ENCODE measurements at places on chromosomes 5 and 9.

GRCh38 chr5:170306381-170306831 is 8.8 kb upstream of the LCP2 start:
- DNase-seq: no peak

- no peak for DNase-seq
Observed at GRCh38 chr9:99169982-99170761, 51.6 kb downstream of the ALG2 start.

- no peak for DNase-seq
Observed at GRCh38 chr9:109264877-109265587, 55.8 kb downstream of the EPB41L4B start.

DNA sequence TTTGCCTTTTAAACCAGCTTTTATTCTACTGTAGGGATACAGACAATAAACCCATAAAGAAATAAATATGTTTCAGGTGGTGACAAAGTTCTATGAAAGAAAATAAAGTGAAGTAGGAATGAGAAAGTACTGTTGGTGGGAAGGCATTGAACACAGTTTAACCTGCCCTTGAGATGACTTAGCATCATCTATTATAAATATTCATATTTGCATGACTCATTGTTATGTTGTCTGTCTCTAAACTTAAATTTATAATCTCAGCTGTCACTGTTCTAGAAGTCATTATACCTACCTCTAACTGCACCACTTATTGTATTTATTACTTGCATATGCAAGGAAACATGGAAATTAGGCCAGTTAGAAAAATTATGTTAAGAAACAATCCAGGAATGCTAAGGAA is 202.2 kb downstream of the CHSY3 start:
- no peak for DNase-seq

GRCh38 chr9:121727295-121728020 is 76.0 kb downstream of the DAB2IP start:
- no peak for DNase-seq

- no peak for DNase-seq
Observed at GRCh38 chr9:133440874-133441273, 18.7 kb downstream of the ADAMTS13 start.

DNA sequence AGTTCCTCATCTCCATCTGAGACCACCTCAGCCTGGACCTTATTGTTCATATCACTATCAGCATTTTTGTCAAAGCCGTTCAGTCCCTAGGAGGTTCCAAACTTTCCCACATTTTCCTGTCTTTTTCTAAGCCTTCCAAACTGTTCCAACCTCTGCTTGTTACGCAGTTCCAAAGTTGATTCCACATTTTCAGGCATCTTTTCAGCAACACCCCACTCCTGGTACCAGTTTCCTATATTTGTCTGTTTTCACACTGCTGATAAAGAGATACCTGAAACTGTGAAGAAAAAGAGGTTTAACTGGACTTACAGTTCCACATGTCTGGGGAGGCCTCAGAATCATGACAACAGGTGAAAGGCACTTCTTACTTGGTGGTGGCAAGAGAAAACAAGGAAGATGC is 622.1 kb downstream of the MAT2B start:
- no peak for DNase-seq

GRCh38 chr9:112535301-112535700 is 48.7 kb downstream of the KIAA1958 start:
- DNase-seq: no peak

- no peak for DNase-seq
Observed at GRCh38 chr5:67361932-67362729, 165.5 kb upstream of the CD180 start.

DNA sequence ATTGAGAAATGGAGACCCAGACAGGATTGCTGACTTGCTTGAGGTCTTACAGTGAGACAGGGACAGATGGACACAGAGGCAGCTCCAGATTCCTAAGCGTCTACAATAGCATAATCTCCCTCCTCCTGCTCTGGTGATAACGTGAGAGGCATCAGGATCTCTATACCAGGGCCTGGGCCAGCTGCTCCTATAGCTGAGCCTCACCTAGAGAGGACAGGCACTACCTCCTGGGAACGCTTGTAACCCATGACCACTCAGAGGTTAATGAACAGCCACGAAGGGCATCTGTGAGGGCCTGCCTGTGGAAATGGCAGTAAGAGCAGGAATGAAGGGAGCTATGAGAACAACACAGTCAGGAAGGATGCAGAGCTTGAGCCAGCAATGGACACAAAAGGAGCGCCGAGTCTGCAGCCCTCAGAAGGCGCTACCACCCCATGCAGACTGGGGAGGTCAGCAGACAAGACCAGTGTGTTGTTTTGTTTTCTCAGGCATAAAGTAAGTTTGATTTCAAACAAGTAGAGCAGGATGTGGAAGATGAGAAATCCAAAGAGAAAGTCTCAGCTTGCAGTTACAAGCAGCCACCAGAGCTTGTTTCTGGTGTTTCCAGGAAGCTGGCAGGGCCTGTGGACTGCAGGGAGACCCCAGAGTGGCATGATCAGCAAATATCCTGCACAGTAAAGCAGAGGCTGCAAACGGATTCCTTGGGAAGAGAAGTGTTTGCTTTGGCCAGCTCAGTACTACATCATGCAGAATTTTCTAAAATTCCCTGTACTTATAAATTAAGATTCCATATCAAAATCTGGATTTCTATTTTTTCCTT is 17.4 kb downstream of the ANKS6 start:
- no peak for DNase-seq

DNA sequence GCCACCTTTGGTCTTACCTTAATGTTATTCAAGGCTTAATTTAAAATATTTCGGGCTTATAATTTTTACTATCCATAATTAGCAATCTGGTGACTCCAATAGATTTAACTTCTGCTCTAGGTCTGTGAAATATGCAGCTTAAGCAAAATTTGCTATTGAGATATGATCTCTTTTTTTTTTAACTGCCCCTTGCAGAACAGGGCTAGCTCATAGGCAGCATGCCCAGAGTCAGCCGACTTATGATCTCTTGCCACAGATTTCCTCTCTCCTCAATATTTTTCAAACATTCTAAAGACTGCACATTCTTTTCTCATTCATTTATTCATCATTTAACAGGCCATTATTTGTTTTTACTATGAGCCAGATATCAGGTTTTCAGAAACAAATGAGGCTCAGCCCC is 4.5 kb downstream of the TTC23L start:
- DNase-seq: no peak

GRCh38 chr9:249025-249424 is 34.4 kb downstream of the DOCK8 start:
- no peak for DNase-seq

- no peak for DNase-seq
Observed at GRCh38 chr5:148491015-148491792, 107.4 kb downstream of the FBXO38 start.

DNA sequence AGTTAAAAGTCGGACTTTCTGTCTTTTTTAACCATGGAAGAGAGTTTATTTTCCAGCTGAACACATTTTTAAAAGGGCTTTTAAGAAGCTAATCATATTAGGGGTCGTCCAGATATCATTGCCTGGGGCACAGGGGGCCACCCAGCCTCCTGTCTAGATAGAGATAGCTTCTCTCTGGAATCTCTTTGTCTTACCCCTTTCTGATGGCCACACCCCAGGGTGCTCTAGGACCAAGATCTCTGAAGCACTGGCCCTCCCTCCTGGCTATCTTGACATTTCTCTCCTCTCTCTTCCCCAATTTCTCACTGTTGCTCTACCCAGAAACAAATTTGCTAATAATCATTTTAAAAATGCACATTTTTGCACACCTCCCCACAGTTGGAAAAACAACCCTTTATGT is 204.4 kb downstream of the NXNL2 start:
- no peak for DNase-seq

GRCh38 chr5:140133514-140134167 is 7.9 kb downstream of the IGIP start:
- no peak for DNase-seq

DNA sequence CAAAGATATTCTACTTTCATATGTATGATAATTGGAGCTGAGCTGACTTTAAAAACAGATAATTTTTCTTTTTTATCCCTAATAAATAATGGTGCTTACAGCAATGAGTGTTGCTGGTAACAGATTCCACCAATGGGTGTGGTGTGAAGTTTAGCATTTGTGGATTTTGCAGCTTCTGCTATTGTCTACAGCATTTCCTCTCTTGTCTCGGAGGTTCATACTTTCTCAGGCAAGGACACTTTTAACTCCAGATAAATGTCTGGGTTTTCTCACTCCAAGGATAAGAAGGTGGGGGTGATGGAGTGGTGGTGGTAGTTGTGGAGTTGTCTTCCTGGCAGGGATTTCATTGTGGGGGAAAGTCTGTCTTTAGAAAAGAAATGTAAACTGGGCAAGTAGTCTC is 120.0 kb upstream of the CDKN2B start:
- DNase-seq: no peak

DNA sequence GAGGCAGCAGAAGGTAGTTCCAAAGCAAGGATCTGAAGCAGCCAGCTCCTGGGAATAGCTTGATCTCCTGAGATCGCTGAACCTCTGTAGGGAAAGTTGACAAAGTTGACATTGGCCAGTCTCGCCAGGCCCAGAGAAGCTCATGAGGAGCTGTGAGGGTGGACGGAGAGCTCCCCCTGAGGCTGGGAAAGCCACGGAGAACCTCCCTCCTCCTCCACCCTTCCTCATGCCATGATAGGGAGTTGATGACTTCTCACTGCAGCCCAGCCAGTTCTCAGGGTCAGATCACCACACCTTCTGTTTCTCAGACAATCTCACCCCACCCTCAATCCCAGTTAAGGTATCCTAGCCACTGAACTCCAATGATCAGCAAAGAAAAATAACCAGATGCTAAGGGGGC is 30.4 kb upstream of the KCNV2 start:
- no peak for DNase-seq

- no peak for DNase-seq
Observed at GRCh38 chr5:139649082-139649991, 1.2 kb downstream of the CXXC5 start.

DNA sequence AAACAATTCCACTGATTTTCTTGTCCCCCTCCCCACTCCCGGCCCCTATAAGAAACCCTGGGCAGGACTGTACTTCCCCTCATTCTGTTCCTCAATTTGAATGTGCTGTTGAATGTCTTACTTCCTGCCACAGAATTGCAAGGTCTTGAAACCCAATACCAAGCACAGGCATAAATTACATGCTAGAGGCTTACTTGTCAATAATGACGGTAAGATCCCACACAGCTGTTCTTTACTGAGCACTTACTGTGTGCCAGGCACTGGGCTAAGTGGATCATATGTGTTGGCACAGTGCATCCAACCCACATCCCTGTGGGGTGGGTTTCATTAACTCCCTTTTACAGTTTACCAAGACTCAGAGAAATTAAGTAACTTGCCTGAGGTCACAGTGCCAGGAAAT is 63.4 kb downstream of the MVB12B start:
- no peak for DNase-seq

- DNase-seq: no peak
Observed at GRCh38 chr5:123881759-123882244, 369.8 kb downstream of the CSNK1G3 start.

GRCh38 chr5:61051267-61051666 is 106.3 kb downstream of the NDUFAF2 start:
- no peak for DNase-seq

GRCh38 chr9:7510199-7510598 is 289.4 kb downstream of the DMAC1 start:
- DNase-seq: no peak

DNA sequence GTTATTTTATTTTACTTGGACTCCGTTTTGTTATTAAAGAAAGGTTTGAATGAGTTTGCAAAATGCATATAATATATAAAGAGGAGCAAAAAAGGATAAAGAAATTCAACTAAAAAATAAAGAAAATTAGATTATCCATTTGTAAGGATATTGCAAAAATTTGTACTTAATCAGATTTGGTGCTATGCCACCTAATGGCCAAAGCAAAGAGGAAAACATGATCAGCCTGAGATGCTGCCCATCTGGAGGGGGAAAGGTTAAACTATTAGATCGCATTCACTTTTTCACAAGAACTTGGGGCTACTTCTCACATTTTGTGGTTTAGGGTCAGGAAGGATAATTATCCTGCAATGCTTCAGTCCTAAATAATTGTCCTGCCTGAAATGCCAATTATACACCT is 350.6 kb downstream of the MLLT3 start:
- DNase-seq: no peak

GRCh38 chr9:68951879-68952659 is 61.8 kb downstream of the PRKACG start:
- no peak for DNase-seq

Data from liver (tissue), 10 donors.